DMS 273 treated with DMSO at 0.1 percent for 48 hours (cell line): ENCODE measurements at places on chromosomes 6 and 20.

DNA sequence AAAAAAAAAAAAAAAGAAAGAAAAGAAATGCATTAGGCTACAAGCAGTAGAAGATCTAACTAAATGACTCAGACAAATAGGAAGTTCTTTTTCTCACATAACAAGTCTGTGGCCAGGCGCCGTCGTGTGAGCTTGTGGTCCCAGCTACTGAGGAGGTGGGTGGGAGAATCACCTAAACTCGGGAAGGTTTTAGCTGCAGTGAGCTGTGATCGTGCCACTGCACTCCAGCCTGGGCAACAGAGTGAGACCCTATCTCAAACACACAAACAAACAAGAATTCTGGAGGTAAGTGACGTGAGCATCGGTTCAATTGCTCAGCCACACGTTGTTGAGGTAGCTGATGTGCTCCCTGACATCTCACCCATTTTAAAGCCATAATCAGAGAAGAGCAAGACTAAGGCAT is 37.9 kb upstream of the SLC23A2 start:
- DNase-seq, result no peak

DNA sequence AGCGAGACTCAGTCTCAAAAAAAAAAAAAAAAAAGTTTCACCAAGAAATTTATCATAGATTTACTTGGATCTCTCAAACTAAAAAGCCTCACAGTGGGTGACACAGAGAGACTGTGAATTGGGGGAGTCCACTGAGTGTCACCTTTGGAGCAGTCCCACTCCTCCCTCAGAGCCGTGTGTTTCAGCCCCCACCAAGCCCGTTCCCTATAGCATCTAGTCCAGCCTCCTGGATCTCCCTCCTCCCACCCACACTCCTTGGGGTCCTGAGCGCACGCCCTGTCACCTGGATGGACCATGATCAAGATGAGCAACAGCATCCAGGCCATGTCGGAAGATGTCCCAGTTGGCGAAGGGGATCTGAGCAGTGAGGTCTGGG is 422 bp downstream of the NCR3 start:
- no peak for DNase-seq

DNA sequence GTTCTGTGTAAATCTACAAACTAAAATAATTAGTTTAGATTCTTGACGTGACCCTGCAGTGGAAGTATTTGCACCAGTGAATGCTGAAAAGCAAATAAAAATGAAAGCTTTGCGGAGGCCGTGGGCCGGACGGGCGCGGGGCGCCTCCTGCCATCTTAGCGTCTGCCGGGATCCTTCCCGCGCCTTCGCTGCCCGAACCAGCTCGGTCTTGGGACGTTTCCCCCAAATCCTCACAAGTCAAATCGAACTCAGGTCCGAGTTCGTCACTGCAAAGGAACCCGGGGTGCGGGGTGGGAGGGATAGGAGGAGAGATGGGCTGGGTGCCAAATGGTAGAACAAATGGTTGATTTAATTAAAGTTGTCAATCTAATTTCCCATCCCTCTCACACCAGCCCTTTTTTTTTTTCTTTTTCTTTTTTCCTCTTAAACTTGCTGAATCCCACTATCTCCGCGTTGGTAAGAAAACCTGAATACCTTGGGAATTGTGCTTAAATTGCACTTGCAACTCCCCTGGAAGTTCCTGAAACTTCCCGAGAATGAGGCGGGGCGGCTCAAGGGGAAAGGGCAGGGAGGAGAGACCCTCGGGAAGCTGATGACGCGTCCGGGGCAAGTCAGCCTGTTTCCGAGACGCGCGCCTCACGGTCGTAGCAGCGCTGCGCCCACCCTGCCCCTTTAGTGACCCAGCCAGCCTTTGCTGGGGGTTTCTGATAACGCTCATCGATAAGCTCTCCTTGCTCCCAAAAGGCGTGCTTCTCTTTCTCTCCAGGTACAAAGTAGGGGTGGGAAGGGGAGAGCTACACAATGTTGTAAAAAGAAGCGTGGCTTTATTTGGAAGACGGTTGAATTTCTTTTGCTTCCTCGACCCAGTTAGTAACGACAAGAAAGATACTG is 1.8 kb downstream of the GJA1 start:
- DNase-seq, result no peak

- no peak for DNase-seq
Observed at GRCh38 chr20:17648791-17649730, 33.0 kb downstream of the RRBP1 start.

- DNase-seq, result no peak
Observed at GRCh38 chr6:158993639-158994038, 6.4 kb downstream of the RSPH3 start.

DNA sequence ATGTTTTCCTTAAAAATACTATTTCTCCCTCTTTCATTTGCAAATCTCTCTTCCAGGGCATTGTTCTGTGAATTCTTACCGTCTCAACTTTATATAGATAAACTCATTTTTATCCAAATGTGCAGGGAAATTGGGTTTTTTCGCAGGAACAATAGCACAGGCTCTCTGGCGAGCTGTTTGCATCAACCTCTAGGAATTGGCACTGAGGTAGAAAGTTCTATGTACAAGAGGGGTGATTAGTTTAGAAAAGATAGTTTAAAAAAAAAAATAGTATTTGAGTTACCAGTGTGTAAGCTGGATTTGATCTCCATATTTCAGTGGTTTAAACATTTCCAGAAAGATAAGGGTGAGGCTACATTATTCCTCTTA is 129.7 kb upstream of the BTN3A2 start:
- DNase-seq, result no peak

DNA sequence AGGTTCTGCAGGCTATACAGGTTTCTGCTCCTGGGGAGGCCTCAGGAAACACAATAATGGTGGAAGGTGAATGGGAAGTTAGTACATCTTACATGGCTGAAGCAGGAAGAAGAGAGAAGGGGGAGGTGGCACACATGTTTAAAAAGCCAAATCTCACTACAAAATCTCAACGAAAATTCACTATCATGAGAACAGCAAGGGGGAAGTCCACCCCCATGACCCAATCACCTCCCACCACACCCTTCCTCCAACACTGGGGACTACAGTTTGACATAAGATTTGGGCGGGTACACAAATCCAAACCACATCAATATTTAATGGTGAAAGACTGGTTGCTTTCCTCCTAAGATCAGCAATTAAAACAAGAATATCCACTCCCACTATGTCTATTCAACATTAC is 13.8 kb upstream of the POLR1H start:
- DNase-seq, result no peak

DNA sequence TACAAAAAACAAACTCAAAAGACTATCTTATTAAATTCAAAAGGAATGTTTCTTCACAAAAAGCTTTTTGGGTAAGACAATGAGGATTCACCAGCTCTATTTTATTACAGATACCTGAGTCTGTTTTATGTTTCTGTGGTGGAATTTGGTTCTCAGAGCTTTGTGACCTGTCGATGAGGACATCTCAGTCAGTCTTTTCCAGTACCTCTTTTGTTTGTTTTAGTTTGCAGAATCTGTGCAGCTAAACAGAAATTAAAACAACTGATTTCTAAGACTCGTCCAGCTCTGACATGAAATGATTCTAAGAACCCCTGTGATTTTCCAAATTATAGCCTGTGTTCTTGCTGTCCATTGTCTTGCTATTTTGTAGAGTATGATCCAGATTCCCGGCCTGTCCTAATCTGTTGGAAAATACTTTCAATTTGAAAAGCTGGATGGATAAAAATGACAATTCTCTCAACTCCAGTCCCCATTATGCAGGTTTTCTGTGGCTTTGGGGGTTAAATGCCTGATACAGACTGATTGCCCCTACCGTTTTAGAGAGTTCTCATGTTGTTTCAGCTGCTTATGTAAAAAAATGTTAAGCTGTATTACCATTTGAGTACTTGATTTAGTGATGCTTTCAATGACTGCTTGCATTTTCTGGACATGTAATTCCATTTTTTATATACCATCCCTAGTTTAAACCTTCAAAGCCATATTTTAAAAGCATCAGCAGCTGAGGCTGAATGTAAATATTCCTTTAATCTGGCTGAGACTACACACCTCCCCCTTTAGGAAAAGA is 94.2 kb upstream of the TAB2 start:
- no peak for DNase-seq

GRCh38 chr6:129607581-129608186 is 102.3 kb downstream of the ARHGAP18 start:
- no peak for DNase-seq

DNA sequence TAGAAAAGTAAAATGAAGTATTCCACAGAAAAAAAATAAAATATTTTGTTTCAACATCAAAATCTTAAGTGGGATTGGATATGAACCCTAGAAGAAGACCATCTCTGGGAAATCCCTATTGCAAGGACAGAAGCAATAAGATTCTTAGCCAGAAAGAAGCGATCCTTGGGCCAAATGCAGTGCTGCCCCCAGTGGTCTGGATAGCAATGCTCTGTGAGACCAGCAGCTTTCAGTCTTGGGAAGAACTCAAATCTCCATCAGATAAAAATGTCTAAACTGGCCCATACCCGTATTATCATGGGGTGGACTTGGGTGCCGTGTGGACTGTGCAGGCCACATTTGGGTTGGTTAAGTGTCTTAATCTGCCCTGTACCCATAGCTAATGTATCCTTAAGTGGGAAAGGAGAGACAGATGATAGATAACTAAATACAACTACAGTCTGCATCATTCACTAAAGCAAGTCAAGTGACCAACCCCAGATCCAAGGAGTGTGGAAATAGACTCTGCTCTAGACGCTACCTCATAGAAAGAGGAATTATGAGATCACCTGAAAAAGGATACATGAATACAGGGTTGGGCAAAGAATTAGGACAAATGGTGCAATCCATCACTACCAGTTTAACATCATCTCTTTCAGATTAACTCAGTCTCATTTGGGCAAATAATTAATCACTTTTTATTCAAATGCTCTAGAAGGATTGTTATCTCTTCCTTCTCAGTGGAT is 38.9 kb upstream of the SNAP25 start:
- DNase-seq, result no peak

GRCh38 chr6:137192821-137193220 is 19.4 kb upstream of the IL22RA2 start:
- no peak for DNase-seq

- no peak for DNase-seq
Observed at GRCh38 chr6:138485005-138485545, 14.2 kb downstream of the NHSL1 start.

GRCh38 chr6:100775667-100776066 is 105.5 kb downstream of the ASCC3 start:
- DNase-seq, result no peak

DNA sequence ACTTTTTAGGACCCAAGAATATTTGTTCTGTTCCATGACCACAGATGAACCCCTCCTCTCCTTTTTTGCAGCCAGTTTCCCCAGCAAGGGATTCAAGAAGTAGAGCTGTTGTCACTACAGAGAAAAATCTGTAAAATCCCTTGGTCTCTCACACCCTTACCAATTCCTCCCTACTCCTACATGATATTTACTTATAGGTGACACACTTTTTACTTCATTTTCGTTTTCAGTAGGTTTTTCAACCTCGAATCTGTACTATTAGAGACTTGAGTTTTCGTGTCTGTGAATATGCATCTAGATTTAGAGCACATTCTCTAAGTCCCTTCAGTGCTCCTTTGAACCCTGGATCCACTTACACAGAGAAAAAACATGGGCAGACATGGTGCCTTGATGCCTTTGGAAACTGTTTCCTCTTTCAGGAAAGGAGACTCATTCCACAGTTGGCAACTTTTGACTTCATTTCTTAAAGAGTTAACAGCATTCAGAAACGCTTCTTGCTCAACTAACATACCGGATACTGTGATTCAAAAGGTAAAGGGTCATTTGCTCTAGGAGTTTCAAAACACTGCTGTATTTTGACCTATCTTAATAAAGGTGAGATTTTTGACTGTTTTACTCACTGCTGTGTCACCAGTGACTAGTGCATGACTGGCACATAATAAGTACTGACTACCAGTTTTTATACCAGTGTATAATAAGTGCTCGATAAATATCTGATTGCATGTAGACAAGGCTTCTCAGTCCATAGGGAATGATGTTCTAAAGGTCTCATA is 50.6 kb downstream of the LAMA4 start:
- DNase-seq, result no peak

DNA sequence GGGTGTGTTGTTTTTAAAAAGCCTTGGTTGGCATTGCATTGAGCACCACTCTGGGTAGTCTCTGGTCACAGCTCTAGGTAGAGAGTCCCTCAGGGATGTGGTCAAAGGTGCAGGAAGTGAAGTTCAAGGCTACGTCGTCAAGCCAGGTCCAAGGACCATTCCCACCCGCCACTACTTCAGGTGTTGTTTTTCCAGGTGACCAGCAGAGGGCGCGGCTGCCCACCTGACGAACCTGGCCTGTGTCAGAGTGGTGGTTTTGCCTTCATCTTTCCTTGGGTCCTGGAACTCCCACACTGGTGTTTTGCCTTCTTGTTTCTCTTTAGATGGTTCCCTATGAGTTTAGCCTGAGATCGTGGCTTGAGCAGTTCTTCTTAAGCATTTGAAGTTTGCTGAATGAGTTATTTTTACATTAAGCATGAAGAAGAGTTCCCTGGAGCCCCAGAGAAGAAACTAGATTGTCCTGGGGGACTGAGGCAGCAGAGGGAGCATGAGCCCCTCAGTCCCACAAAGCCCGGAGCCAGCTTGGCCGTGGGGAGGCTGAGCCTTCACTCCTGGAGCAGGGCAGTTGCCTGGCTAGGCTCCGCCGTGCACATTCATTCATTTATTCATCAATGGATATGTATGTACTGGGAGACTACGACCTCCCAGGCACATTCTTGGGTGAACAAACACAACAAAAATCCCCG is 5.6 kb upstream of the PHACTR3 start:
- no peak for DNase-seq

DNA sequence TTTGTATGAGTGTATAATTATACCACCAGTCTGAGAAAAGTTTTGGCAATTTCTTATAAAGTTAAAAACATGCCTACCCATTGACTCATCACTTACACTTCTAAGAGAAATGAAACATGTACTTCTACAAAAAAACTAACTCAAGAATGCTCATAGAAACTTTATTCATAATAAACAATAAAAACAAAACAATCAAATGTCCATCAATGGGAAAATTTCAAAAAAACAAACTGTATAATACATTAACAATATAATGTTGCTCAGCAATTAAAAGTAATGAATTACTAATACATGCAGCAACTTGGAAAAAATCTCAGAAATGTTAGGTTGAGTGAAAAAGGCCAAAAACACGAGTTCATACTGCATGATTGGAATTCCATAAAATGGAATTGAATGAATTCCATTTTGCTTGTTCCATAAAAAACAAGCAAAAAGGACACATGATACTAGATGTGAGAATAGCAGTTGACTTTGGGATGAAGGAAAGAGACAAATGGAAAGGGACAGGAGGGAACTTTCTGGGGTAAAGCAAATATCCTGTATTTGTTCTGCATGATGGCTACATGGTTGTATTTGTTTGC is 726.6 kb downstream of the RFPL4B start:
- DNase-seq, result no peak

DNA sequence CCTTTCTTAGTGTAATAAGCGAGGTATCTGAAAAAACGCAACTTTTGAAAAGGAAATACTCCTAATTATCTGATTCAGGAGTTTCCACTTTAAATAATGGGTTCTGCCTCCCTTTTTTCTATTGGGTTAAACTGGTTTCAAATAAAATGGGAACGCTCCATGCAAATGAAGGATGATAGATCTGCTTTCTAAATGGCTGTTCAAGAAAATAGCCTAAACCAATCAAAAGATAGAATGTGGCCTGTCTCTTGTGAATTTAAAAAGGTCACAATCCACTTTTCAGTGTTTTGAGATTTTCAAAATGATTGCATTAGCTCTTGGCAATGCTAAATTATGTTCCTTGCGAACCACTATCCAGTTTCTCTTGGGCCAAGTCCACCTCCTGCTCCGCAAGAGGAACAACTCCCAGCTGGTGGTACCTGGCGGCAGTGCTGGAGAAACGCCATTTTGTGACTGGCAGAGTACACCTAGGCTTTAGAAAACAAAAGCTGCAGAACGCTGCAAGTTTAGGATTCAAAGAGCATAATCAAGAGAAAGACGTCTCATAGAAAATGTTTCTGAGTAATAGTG is 56.7 kb downstream of the TRIM38 start:
- DNase-seq, result no peak

- DNase-seq, result no peak
Observed at GRCh38 chr20:51579137-51579536, 36.6 kb upstream of the NFATC2 start.
